ENCODE measurements at places on chromosomes 3 and 15.
A peak's percentile ranks its signal among the peaks of the same experiment; 100 is the strongest.

- H3K4me3 ChIP-seq: no peak overlapping the region
- DNase-seq: no peak
- no peaks in the 10 kb centered on the region for H3K27me3 ChIP-seq
- H3K4me1 ChIP-seq: peaks cover 35% of the 10 kb centered on the region
- peaks cover 4% of the 10 kb centered on the region for H3K36me3 ChIP-seq
Observed at GRCh38 chr15:85642693-85643066, 152.0 kb downstream of the KLHL25 start.

DNA sequence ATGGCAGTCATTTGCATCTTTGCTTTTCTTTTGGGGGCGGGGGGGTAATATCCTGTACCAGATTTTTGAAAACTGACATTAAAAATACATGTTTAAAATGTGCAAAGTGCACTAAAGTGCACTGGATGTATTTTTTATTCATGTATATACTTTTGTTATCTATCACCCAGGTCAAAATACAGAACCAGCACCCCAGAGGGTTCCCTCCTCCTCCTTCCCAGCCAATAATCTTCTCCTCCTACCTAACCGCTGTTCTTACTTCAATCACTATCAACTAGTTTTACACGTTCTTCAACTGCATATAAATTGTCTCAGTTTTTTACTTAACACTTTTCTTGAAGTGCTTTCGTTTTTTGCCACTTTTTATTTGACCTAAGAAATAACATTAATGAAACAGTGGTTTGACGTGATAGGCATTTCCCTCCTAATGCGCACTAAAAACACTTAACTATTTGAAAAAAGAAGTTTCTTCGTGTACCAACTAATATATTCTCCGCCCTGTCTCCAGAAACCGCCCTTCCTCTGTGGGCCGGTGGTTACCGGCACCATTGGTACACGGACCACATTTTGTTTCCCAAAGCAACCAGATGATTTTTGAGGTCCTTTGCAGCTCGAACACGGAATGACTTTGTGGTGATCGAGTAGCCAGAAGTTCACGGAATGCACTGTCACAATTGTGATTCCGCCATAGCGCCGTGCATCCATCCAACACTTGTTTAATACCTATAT lies 836 bp upstream of the AKAP13 start:
- H3K27me3 ChIP-seq: no peaks in the 10 kb centered on the region
- peaks cover 49% of the 10 kb centered on the region for H3K4me1 ChIP-seq
- H3K27ac ChIP-seq: peak overlapping the region; percentile 98
- peaks cover 5% of the 10 kb centered on the region for H3K36me3 ChIP-seq
- H3K4me3 ChIP-seq: peak overlapping the region; percentile 93

DNA sequence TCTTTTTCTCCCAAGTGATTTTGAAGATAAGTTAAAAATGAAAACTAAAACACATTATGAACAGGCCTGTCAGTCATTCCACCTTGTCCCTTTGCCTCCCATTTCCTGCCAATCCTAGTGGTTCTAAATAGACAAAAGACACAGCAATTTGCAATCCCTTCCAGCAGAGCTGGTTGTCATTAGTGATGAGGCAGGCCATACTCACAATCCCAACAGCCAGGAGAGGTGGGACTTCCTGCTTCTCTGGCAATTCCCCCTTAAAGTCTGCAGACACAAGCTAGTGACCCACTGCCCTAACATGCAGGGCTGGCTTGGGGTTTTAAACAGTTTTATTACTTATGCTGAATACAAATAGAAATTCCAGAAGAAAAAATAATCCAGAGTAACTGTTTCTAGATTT lies 38.4 kb upstream of the RBP1 start:
- peaks cover 4% of the 10 kb centered on the region for H3K4me1 ChIP-seq
- no peak overlapping the region for H3K4me3 ChIP-seq
- peaks cover 8% of the 10 kb centered on the region for H3K27me3 ChIP-seq
- no peak overlapping the region for H3K27ac ChIP-seq
- DNase-seq: no peak

DNA sequence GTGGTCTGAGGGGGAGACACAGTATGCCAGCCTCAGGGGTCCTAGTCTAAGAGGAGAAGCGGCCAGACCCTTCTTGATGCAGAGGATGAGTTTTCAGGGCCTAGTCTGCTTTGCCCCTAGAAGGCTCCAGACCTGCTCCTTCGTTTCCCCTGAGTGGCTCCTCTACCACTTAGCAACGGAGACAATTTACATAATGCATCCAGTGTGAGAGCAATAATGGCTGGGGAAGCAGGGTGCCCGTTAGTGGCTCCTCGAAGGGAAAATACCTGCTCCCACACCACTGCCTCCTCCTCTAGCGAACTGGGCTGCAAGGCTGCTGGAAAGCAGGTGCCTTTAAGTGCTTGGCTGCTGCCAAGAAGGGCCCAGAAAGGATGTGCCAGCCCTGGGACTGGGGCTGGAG lies 38.9 kb downstream of the CACNA2D2 start:
- H3K27ac ChIP-seq: peak overlapping the region; percentile 14
- H3K27me3 ChIP-seq: no peaks in the 10 kb centered on the region
- H3K36me3 ChIP-seq: no peaks in the 10 kb centered on the region

- no peak overlapping the region for H3K27ac ChIP-seq
- peaks cover 3% of the 10 kb centered on the region for H3K4me1 ChIP-seq
- H3K36me3 ChIP-seq: no peaks in the 10 kb centered on the region
- no peak overlapping the region for H3K4me3 ChIP-seq
- no peak for DNase-seq
Observed at GRCh38 chr3:141940194-141940776, 63.8 kb downstream of the ATP1B3 start.

- no peak overlapping the region for H3K27ac ChIP-seq
- no peak for DNase-seq
- no peak overlapping the region for H3K4me3 ChIP-seq
- no peaks in the 10 kb centered on the region for H3K36me3 ChIP-seq
Observed at GRCh38 chr3:135809021-135809634, 156.4 kb upstream of the PPP2R3A start.

- no peak for DNase-seq
- H3K27ac ChIP-seq: no peak overlapping the region
- peaks cover 4% of the 10 kb centered on the region for H3K36me3 ChIP-seq
- H3K27me3 ChIP-seq: peaks cover 8% of the 10 kb centered on the region
Observed at GRCh38 chr3:53658613-53659193, 164.3 kb downstream of the CACNA1D start.

DNA sequence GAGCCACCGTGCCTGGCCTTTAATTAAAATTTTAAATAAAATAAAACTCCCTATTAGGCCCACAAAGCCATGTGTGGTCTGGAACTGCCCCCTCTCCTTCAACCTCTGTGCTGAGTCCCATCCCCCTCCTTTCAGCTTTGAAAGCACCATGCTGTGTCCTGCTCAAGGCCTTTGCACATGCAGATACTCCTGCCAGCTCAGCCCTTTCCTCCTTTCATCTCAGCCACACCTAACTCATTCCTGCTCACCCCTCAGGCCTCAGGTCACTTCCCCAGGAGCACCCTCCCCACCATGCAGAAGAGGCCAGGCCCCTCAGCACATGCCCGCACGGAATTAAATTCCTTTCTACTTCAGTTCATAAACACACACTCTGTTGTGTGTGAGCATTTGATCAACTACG lies 28.1 kb downstream of the ATRIP start:
- DNase-seq: no peak
- no peak overlapping the region for H3K4me3 ChIP-seq
- H3K27me3 ChIP-seq: no peaks in the 10 kb centered on the region
- peaks cover 9% of the 10 kb centered on the region for H3K36me3 ChIP-seq
- peaks cover 42% of the 10 kb centered on the region for H3K4me1 ChIP-seq

GRCh38 chr15:36449662-36450145 lies 129.7 kb upstream of the CDIN1 start:
- no peaks in the 10 kb centered on the region for H3K27me3 ChIP-seq
- H3K4me3 ChIP-seq: no peak overlapping the region
- H3K36me3 ChIP-seq: no peaks in the 10 kb centered on the region

DNA sequence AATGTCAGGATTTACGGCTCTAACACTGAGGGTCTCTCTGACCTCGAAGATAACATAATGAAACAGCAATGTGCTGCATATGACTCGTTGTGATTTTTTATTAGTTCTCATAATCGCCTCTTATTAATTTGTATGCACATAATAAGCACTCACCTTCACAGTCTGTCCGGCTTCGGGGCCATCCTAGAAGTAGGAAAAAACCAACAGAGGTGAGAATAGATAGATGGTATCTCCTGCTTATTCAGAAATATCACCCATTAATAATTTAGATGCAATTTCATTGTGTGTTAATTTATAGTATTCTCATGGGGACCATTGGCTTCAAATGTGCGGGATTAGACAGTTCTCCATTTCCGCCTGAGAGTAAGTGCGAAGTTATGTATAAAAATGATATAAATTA lies 961.4 kb upstream of the CFAP20DC start:
- no peaks in the 10 kb centered on the region for H3K36me3 ChIP-seq
- H3K4me1 ChIP-seq: peaks cover 31% of the 10 kb centered on the region
- no peak for DNase-seq
- H3K27me3 ChIP-seq: no peaks in the 10 kb centered on the region

DNA sequence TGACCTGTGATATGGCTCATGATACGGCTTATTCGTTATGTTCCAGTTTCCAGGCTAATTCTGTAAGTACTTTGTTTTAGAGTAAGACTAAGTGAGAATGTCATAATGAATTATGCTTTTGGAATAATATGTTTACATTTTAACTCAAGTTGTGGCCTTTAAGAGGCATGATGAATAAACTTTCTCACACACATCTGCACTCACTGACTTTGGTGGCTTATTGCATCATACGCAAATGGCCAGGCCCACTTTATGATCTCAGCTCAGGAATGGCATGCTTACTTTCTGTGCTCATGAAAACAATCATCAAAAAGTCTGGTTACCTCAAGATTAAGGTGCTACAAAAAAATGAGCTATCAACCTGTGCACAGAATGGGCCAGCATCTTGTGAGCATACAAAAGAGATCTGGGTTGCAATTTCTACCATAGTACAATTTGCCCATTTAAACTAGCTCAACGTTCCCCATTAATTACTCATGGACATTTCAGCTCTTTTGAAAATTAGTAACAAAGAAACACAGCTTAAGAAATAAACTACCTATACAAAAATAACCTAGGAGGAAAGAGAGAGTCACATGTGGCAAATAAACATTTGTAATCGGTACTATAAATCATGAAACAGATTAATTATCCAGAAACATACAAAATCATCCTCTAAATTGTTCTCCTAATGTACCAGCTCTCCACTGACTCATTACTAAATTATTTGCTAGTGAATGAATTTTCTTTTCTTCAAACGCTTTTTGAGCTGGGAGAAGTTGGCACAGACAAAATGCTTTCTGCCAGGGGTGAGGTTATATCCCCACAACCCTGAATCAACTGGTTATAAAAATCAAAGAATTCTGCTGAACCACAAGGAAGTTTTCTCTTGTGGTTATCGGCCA lies 439.0 kb upstream of the ADAMTS9 start:
- no peak overlapping the region for H3K27ac ChIP-seq
- no peaks in the 10 kb centered on the region for H3K4me1 ChIP-seq
- no peaks in the 10 kb centered on the region for H3K36me3 ChIP-seq
- H3K27me3 ChIP-seq: no peaks in the 10 kb centered on the region
- no peak overlapping the region for H3K4me3 ChIP-seq

GRCh38 chr3:43852066-43852465 lies 161.3 kb downstream of the ABHD5 start:
- no peak overlapping the region for H3K27ac ChIP-seq
- no peaks in the 10 kb centered on the region for H3K36me3 ChIP-seq
- H3K27me3 ChIP-seq: peaks cover 45% of the 10 kb centered on the region
- no peak overlapping the region for H3K4me3 ChIP-seq

- H3K27me3 ChIP-seq: no peaks in the 10 kb centered on the region
- peaks cover 18% of the 10 kb centered on the region for H3K4me1 ChIP-seq
- no peak for DNase-seq
- peak overlapping the region; percentile 49 for H3K4me3 ChIP-seq
Observed at GRCh38 chr3:50472958-50473357, 30.5 kb downstream of the CACNA2D2 start.

GRCh38 chr3:128946411-128946810 lies 47.5 kb downstream of the CFAP92 start:
- peaks cover 2% of the 10 kb centered on the region for H3K36me3 ChIP-seq
- no peak overlapping the region for H3K27ac ChIP-seq

DNA sequence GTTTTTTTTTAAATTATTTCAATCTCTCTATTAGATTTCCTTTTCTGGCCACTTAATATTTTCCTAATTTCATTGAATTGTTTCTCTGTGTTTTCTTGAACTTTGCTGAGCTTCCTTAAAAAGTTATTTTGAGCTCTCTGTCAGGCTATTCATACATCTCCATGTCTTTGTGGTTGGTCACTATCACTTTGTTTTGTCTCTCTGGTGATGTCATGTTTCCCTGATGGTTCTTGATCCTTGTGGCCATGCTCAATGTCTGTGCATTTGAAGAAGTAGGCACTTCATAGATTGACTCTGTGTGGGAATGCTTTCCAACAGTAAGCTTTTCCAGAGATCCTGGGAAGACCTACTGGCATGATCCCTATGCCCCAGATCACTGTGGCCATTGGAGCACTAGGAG lies 18.6 kb downstream of the CD200R1 start:
- no peak overlapping the region for H3K4me3 ChIP-seq
- H3K27me3 ChIP-seq: no peaks in the 10 kb centered on the region
- H3K36me3 ChIP-seq: peaks cover 3% of the 10 kb centered on the region

DNA sequence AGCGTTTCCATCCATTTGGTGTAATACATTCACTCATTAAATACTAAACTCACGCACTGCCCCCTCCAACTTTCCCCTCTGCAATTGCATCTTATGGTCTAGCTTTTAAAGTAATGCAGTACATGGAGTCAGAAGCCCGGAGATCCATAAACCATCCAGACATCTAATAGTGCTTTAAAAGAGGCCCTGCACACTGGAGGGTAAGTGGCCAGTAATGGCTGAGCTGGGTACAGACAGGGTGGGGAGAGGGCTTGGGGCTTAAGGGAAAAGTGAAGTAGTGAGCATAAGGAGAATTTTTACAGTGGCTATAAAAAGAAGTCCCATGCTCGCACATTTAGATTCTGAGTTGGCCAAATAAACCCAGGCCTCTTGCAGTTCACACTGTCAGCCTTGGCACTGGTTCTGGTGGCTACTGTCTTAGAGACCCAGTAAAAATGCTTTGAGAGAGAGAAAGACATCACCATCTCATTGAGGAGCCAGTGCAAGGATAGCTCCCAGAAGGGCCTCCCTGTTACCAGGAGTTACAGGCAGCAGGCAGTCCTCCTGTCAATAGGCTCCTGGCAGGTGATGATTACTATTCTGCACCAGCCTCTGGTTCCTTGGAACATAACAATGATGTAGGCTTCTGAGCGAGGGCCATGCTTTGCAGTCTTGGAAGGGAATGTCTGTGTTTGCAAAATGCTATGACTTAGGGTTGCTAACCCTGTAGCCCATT lies 112.6 kb upstream of the NEO1 start:
- no peak for DNase-seq
- H3K27ac ChIP-seq: no peak overlapping the region
- H3K27me3 ChIP-seq: peaks cover 52% of the 10 kb centered on the region

GRCh38 chr3:142633073-142633472 lies 36.9 kb downstream of the PLS1 start:
- H3K27me3 ChIP-seq: peaks cover 9% of the 10 kb centered on the region
- DNase-seq: no peak
- no peak overlapping the region for H3K4me3 ChIP-seq
- H3K36me3 ChIP-seq: peaks cover 4% of the 10 kb centered on the region
- peaks cover 7% of the 10 kb centered on the region for H3K4me1 ChIP-seq

Data from T-helper 17 cell (primary cell).